ENCODE measurements at places on chromosomes 12 and 14.
A peak's percentile ranks its signal among the peaks of the same experiment; 100 is the strongest.

DNA sequence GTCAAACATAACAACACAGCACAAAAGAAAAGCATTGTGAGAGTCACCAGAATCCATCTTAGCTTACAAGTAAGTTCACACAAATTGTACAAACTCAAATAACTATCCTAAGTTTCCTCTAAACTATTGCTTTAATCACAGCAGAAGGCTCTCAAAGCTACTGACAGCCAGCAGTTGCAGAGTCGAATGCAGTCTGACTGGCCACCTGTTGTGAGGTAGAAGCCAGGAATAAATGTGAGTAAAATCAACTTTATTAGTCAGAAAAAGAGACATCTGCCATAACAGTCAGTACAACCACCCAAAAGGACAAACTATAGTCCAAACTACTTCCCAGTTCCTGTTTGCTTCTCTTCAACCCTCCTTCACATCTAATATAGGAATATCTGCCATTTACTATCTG, 231.7 kb upstream of the USP15 start:
- no peak for DNase-seq

- no peak for DNase-seq
These were observed 13.3 kb downstream of the INF2 start for GRCh38 chr14:104702673-104703072.

GRCh38 chr12:112885236-112885635, 21.5 kb upstream of the OAS1 start:
- no peak for DNase-seq

DNA sequence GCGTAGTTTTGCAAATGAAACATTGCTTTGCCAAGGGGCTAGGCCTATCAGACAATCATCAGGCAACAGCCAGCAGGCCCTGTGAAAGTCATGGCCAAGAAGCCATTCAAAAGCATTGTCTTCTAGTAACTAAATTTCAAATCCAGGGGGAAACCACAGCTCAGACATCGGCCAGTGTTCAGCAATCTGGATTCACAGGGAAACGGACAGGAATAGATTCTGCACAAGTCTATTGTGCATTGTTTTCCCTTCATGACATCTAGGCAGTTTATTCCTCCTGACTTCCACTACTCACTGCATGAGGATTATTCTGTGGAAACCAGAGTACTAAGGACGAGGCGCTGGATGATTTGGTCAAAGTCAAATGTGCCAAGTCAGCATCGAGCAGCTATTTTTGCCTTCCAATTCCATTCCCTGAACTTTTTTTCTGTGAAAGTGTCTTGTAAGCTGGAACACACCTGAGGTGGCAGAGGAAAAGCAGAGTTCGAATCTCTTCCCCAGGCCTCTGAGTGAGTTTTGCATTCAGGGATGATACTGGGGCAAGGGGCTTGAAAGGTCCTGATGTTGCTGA, 75.4 kb downstream of the VCPKMT start:
- DNase-seq = no peak

DNA sequence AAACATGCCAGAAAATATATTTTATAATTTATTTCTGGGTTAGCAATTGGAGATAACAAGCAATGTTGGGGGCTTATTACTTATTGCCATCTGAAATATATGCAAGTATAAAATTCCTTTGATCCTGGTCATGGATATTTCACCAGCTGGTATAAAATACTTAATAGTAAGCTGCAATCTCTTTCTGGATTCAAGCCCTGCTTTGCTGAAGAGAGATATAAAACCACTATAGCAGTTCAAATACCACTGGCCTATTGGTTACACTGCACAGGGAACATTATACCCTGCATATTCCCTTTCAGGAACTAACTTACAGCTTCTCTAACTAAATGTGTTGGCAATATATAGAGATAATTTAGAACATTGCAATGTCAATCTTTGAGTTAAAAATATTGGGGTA, 546.2 kb upstream of the ATP2B1 start:
- no peak for DNase-seq

DNA sequence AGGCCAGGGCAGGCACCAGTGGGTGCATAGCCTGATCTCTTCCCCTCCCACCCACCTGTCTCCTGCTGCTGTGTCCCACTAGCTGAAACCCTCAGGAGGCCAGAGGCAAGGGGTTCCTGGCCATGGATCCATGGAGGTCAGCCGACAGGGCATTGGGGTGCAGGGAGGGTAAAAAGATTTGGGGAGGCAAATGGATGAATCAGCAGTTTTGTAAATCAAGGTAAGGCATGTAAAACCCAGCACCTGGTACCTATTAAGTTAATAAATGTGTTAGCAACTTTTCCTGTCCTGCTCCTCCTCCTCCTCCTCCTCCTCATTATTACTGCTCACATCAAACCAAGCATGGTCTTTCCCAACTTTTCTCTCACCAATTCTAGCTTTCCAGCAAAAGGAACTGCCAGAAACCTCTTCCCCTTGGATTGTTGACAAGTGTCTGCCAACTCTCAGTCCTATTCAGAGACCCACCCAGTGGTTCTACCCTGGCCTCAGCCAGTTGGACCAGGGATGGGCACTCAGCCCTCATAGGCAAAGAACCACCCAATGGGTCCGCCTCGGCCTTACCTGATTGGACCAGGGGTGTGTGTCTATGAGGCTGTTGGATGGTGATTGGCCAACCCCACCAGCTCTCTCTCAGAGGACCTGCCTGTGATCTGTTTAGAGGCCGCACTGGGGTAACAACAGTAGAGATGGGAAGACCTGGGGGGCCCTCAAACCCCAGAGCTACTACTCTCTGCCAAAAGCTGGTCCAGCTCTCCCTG, 155.7 kb upstream of the GSC start:
- DNase-seq = no peak

GRCh38 chr14:26598081-26598671, 343 bp upstream of the NOVA1 start:
- peak; percentile 61 for DNase-seq

DNA sequence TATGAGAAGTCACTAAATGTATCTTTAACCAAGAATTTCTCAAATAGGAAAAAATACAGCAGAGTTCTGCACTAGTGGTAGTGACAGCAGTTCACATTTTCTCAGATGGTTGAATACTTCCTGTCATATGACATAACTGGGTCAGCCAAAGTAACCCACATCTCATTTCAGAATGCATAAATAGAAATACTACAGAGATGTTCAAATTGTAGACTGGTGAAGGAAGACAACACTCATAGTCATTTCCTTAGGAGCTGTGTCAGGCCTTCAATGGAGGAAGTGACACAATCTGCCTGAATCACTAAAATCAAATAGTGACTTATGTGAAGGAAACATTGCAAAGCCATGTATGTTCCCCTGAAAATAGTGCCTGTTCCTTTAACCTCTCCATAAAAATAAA, 32.4 kb downstream of the FERMT2 start:
- DNase-seq = no peak

DNA sequence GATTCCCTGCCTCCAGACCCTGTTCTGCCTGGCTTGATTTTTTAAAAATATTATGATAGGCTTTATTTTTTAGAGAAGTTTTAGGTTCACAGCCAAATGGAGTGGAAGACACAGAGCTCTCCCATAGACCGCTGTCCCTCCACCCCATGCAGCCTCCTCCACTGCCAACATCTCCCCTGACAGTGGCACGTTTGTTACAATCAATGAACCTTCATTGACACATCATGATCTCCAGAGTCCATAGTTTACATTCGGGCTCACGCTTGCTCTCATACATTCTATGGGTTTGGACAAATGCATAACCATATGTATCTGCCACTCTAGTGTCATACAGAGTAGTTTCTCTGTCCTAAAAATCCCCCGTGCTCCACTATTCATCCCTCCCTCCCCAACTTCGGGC, 15.9 kb upstream of the PPP1R13B start:
- no peak for DNase-seq

DNA sequence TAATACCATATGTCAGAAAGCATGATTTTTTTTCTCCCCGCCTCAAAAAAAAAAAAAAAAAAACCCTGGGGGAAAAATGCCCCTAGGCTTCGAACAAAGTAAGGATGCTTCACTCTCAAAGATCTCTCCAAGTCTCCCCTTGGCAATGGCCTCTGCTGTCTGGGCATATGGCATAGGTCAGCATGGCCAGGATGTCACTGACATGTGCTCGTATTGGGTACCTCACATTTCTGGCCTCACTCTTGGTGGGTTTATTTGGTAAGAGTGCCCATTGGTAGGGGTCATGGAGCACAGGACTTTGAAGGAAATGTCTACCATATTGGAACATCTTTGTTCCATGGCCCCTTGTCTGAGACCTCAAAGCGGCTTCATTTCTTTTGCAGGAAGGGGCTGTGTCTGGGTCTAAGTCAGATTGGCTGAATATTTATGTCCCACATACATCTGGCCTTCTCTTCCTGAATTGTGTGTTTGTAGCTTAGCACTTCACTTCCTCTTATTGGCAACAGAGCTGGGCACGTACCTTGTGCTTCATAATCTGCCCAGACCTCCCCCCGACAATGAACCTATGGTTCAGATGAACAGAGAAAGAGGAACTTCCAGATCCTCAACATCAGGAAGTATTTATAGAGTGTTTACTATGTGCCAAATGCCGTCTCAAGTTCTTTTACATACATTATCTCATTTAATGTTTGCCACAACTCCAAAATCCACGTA, 36.3 kb upstream of the OAS1 start:
- no peak for DNase-seq

GRCh38 chr14:73091044-73091443, 32.7 kb downstream of the RBM25 start:
- DNase-seq = no peak

GRCh38 chr12:45368841-45369489, 153.1 kb downstream of the ANO6 start:
- no peak for DNase-seq
